Activated CD8-positive, alpha-beta memory T cell treated with anti-CD3 and anti-CD28 coated beads for 1 hour (primary cell): ENCODE measurements at places on chromosomes 11 and 22.

- no peak for DNase-seq
Measured at GRCh38 chr11:131957201-131957600, 586.8 kb downstream of the NTM start.

DNA sequence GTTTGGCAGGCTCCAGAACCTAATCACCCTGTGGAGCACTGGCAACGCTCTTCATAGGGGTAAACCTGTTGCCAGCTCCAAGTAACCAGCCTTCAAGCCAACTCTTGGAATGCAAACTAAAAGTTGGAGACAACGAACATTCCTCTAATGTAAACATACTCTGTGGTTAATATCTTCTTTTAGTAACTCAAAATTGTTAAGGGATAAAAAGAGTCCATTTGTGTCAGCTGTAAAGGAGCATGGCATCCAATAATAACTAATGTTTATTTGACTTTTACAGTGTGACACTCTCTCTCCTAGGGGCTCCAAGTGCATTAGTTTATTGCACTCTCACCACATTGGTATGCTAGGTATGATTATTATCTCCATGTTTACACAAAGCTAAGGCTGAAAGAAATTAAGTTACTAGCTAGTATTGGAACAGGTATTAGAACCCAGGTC lies 31.0 kb upstream of the AMOTL1 start:
- DNase-seq = no peak

DNA sequence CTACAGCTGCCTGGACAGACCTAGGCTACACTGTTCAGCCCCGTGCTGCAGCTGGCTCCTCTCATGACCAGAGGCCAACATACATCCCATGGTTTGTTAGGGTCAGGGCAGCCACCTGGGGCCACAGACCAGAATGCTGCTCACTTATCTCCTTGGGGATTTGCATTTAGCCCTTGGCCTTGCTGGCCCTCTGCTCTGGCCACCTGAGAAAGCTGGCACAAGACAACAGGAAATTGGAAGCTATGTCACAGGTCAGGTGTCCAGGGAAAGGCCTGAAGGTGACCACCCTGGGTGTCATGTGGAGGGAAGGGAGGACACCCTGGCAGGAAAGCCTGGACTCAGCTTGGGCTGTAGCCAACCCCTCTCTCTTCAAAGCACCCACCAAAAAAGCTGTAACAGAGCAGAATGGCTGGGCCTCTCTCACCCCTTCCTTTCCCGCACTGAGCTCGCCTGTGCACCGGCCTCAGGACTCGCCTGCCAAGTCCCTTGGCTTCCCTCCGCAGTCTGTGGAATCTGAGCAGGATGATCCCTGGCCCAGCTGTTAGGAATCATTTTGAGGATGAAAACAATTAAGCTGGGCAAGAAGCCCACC lies 86.3 kb downstream of the SNX19 start:
- DNase-seq = no peak

GRCh38 chr22:30205281-30206115 lies 41.1 kb downstream of the LIF start:
- no peak for DNase-seq

DNA sequence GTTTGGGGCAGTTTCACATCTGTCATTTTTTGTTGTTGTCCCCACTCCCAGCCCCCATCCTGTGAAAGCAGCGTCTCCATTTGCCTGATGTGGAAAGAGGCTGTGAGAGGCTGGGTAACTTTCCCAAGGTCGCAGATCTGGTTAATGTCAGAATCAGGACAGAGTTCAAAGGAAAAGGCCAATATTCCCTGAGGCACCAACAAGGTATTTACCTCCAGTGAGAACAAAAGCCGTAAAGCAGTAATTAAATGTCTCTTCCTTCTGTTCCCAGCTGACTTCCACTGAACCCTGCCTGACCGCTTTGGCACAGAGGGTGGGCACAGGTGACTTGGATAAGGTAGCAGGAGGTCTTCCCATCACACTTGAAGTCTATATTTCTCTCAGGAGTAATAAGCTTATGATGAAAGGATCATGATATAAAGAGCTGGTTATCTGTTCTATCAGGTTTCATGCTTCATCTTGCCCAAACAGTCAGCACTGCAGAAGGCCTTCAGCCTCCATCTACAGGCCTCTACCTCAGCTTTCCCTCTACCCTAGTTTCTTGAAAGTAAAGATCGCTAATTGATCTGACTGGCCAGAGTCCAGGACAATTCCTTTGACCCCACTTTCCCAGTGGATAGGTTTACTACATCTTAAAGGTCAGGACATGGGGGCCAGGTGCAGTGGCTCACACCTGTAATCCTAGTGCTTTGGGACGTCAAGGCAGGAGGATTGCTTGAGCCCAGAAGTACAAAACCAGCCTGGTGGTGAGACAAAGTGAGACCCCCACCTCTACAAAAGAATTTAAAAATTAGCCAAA lies 9.4 kb downstream of the C11orf91 start:
- DNase-seq = no peak

DNA sequence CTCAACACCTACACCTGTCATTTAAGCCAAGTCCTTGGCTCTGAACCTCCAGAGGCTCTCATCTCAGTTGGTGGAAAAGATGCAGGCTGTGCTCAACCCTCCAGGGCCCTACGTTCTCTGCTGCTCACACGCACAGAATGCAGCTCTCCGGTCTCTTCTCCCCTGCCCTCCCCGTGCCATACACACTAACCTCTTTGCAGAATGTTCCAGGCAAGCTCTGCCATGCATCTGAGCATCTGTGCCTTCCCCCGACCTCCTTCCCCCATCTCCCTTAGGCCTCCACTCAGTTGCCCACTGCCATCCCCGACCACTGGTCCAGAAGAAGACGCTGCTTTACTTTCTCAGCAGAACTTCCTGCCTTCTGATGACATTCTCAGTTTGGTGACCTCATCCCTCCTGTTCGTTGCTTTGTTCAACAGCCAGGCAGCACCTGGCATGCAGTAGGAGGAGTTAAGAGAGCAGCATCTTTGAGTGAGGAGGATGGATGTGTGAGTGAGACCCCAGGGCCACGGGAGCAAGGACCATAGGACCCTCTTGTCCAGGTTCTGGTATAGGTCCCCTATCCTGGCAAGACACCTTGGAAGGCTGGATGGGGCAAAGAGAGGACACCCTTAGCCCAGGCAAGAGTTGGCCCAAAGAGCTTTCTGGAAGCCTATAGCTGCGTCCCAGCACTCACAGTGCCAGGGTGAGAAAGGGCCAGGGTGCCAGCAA lies 598.0 kb downstream of the BRD1 start:
- DNase-seq = no peak

GRCh38 chr11:1487851-1488574 lies 1.4 kb upstream of the MOB2 start:
- DNase-seq = no peak

- DNase-seq = no peak
Measured at GRCh38 chr11:36475192-36475591, 34.9 kb downstream of the TRAF6 start.

GRCh38 chr22:41619979-41620588 lies 759 bp downstream of the DESI1 start:
- DNase-seq = peak; percentile 17

DNA sequence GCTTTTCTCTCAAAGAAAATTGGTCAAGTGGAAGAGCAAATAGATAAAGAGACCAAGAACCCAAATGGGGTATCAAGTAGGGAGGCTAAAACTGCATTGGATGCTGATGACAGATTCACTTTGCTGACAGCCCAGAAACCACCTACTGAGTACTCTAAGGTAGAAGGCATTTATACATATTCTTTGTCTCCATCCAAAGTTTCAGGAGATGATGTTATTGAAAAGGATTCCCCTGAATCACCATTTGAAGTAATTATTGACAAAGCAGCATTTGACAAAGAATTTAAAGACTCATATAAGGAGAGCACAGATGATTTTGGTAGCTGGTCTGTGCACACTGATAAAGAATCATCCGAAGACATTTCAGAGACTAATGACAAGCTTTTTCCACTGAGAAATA lies 37.7 kb downstream of the RTN3 start:
- DNase-seq = no peak

GRCh38 chr22:17234144-17234623 lies 14.9 kb upstream of the ADA2 start:
- no peak for DNase-seq

- no peak for DNase-seq
Measured at GRCh38 chr11:101470419-101470818, 113.4 kb downstream of the TRPC6 start.

- no peak for DNase-seq
Measured at GRCh38 chr11:14330881-14331280, 28.1 kb downstream of the RRAS2 start.

- DNase-seq = no peak
Measured at GRCh38 chr11:31160504-31161422, 208.8 kb downstream of the DCDC1 start.

GRCh38 chr11:61911701-61912529 lies 5.5 kb downstream of the RAB3IL1 start:
- DNase-seq = no peak

DNA sequence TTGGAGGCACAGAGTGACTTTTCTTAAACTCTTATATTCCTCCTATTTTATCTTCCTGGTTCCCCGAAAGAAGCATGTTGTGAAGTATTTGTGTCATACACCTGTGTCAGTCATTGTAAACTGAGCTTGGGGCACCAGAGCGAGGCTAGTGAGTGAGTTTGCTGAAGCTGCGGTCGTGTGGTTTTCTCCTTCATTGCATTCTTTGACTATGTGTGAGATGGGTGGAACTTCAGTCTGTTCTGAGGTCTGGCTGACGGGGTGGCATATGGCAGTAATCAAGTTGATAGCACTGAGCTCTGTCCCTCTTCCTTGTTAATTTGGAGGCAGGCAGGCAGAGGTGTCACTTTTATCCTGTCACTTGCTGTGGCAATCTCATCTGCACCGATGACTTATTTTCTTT lies 4.2 kb downstream of the VPS26B start:
- no peak for DNase-seq

DNA sequence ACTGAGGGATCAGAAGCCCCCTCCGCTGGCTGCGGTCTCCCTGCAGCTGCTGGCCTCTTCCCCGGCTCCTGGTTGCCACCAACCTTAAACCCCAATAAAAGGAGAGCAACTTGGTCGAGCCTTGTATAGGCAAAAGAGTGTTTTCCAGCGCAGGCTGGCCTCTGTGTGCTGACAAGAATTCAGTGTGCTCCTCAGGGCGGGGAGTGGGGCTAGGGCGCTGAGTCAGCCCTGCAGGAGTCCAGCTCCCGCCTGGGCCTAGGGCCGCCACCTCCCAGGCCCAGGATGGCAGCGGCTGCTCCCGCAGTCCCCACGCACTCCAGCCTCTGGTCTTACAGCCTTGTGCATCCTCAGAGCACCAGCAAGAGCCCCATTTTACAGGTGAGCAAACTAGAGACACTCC lies at the start of gene SHISAL1:
Gene SHISAL1 (minus strand): TSS at position 186 of the 400 bp plus-strand sequence. CDS start 12,006 bp downstream, outside the sequence.
- no peak for DNase-seq

- no peak for DNase-seq
Measured at GRCh38 chr11:123671534-123671933, 17.1 kb upstream of the SCN3B start.

GRCh38 chr11:34354782-34355181 lies 3.0 kb downstream of the ABTB2 start:
- no peak for DNase-seq

DNA sequence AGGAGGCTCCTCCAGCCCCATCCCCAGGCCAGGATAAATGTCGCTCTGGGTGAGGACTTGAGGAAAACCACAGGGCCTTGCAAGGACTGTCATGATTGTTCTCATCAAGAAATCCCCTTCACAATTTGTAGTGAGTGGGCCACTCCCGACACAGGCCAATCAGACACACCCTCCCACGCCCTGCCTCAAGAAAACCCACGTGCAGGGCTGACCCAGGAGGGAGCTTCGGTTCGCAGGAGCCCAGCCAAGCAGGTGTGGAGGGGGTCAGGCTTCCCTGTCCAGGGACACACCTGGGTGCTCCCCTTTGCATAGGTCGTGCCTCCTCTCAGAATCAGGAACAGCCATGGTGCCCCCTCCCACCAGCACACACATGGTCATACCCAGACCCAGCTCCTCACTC lies 43.2 kb downstream of the SHANK2 start:
- DNase-seq = no peak

DNA sequence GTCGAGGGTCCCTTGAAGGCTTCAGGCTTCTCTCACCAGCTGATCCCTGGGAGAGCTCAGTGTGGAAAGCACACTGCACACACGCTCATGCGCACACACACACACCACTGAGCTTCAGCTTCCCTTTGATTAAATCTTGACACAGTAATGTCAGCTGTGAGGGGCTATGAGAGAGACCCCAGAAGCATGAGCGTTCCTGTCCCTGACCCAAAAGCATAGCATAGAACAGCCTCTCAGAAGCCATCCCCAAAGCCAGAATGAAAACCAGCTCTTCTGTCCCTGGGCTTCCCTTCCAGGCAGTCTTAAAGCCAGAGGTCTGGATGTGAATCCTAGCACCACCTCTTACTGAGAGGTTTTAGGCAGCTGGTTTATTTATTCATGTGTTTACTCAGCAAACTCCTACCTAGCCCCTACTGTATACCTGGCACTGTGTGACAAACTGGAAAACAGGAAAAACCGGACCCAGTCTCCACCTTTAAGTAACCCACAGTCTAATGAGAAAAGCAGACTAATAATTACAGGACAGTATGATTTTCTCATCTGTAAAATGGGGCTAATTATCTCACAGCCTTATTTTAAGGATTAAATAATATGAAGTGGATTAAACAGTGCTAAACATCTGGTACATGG lies 15.9 kb downstream of the GALNT18 start:
- DNase-seq = no peak

- DNase-seq = no peak
Measured at GRCh38 chr11:9176136-9176535, 84.7 kb upstream of the SCUBE2 start.

DNA sequence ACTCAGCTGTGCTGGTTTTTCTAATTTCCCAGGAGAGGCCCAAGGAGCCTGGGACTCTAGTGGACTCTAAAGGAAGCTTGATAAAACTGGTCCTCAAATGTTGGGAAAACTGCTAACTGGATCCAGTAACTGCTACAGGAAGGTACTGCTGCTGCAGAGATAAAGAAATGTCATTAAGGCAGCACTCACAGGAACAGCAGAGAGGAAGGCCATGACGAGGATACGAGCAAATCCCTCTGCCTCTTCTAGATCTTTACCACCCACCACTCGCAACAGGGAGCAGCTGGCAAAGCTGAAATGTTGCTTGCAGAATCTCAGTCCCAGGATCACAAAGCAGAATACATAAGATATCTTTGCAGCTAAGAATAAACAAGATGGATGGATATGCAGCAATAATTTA lies 23.5 kb downstream of the TTC28 start:
- no peak for DNase-seq

DNA sequence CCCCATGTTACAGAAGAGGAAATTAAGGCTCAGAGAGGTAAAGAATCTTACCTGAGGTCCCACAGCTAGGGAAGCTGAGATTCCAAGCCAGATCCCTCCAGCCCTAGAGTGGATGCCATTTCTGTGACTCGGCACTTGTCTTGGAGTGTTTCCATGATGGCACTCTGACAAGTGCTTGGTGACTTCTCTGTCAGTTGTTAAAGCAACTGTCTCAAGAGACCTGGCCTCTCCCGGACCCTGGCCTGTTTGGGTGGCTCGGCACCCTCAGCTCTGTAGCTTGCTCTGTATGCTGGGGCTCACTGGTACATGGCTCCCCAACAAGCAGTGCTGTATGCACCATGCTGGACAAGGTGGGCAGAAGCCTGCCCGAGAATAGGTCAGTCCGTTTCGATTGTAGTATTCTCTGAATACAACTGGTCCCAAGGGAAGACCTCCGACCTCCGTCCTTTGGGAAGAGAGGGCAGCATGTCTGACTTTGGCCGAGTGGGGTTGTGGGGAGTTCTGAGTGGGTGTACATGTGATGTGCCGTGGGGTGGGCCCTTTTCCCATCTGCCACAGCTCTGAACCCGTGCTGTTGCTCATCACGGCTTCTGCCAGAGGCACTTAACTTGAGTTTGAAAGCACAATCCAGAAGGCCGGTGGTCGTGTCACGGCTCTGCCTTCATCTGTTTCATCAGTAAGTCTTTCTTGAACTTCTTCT lies 12.4 kb downstream of the ACO2 start:
- DNase-seq = no peak
